ENCODE measurements at places on chromosomes 2 and 18.

GRCh38 chr2:171407030-171407675, 26.6 kb downstream of the METTL8 start:
- no peak for DNase-seq

GRCh38 chr2:172339371-172340010, 87.9 kb upstream of the ITGA6 start:
- DNase-seq, result no peak

GRCh38 chr18:57727952-57728807, 74.9 kb downstream of the ATP8B1 start:
- DNase-seq, result no peak

DNA sequence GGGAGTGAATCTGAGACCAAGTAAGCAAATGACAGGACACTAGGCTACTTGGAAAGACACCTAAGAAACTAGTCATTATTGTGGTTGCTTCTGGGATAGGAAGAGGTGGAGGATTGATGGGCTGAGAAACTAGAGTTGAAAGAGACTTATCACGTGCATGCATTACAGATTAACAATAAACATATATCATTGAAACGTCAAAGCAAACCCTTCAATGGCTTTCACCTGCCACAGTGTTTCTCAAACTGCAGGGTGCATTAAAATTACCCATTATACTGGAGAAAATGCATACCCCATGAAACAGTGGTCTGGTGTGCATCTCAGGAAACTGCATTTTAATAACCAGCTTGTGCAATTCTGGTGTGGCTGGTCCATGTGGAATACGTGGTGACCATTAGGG, 318.8 kb downstream of the SMAD2 start:
- no peak for DNase-seq

GRCh38 chr2:187936228-187936627, 355.4 kb upstream of the GULP1 start:
- DNase-seq, result no peak

- no peak for DNase-seq
These were observed 175.9 kb upstream of the ETAA1 start for GRCh38 chr2:67221266-67221665.

GRCh38 chr2:73272270-73272669, 12.0 kb downstream of the FBXO41 start:
- DNase-seq, result no peak

GRCh38 chr2:59025157-59025757, 784.1 kb upstream of the FANCL start:
- DNase-seq, result no peak

DNA sequence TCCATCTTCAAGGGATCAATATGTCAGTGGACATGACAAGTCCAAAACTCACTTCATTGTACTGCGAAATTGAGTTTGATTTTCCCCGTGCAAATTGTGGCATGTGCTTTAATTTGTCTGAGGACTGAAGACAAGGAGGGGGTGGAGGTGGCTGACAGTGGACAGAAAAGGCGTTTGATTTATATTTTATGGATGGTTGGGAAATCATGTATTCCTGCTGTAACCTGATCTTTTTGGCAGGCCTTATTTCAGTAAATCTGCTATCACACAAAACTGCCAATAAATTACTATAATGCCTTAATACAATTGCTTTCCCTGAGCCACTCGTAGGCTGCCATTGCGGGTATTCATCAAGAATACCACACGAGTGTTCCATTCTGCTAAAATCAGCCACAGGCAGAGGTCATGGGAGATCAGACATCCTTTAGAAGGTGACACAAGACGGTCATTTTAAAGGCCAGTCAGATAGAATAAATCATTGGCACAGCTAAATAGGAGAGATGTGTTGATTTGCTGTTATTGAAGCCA, 720.5 kb downstream of the MBD2 start:
- DNase-seq, result no peak

DNA sequence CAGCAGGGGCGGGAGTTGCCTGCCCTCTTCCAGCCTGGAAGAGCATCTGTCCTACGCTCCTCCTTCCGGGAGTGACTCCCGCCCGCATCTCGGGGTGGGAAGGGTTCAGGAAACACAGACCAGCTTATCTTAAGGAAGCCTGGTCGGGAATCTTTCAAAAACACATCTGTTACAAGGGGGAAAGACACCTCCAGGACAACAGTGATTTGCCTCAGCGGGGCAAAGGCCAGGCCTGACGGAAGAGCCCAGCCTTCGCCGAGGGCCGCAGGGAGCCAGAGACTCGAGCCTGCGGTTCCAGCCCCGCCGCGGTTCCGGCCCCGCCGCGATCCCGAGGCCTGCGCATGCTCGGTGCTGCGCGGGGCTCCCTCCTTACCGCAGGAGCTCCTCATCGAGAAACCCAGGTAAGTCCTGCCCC, 38.1 kb upstream of the TGIF1 start:
- no peak for DNase-seq

GRCh38 chr18:78607221-78607620, 372.4 kb upstream of the SALL3 start:
- no peak for DNase-seq

- no peak for DNase-seq
These were observed 71.3 kb upstream of the ZNF532 start for GRCh38 chr18:58793361-58793760.

- no peak for DNase-seq
These were observed 113.9 kb upstream of the LTBP1 start for GRCh38 chr2:32832821-32833220.
